ENCODE measurements at places on chromosomes 1 and 21.

- H3K4me1 ChIP-seq = peaks cover 8% of the 10 kb centered on the region
- H3K36me3 ChIP-seq = peaks cover 4% of the 10 kb centered on the region
- H3K27me3 ChIP-seq = no peaks in the 10 kb centered on the region
Observed at GRCh38 chr1:54904476-54905048, 17.6 kb upstream of the DHCR24 start.

GRCh38 chr1:95407886-95408291 is 173.9 kb downstream of the RWDD3 start:
- no peak overlapping the region for H3K27ac ChIP-seq
- no peaks in the 10 kb centered on the region for H3K36me3 ChIP-seq
- DNase-seq = no peak
- peaks cover 34% of the 10 kb centered on the region for H3K4me1 ChIP-seq

GRCh38 chr1:183685112-183685713 is 32.1 kb upstream of the APOBEC4 start:
- no peak overlapping the region for H3K27ac ChIP-seq
- DNase-seq = peak; percentile 23
- no peaks in the 10 kb centered on the region for H3K36me3 ChIP-seq
- no peak overlapping the region for H3K4me3 ChIP-seq
- H3K4me1 ChIP-seq = peaks cover 2% of the 10 kb centered on the region

DNA sequence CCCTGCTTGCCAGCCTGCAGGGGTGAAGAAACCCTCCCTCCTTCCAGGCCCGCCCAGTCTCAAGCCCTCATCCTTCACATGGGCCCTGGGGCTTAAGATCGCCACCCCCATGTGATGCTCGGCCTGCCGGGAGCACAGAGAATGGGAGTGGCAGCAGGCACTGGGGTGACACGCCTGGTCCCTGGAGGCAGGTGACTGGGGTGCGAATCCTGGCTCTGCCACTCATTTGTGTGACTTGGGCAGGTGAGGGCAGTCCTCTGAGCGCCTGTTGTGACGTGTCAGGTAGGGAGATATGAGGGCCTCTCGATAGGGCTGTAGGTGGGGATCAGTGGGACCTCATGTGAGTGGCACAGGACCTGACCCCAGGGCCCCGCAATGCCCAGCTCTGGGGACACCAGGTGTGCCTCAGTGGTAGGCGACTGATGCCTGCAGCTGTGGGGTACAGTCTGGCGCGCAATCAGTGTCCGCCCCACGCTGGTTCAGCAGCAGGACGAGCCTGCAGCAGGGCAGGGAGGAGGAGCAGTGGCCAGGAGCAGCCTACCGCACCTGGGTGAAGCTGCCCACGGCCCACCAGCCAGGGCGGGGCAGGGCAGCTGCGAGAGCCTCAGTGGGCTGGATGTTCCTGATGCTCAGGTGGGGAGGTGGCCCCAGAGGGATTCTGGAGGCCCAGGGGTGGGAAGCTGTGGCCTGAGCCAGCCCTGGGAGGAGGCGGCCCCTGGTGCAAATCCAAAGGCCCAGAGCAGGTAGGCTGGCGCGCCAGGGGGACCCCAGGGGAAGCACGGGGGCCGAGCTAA is 6.2 kb downstream of the SH2D5 start:
- peaks cover 21% of the 10 kb centered on the region for H3K27me3 ChIP-seq
- no peak overlapping the region for H3K27ac ChIP-seq
- no peaks in the 10 kb centered on the region for H3K4me1 ChIP-seq
- H3K4me3 ChIP-seq = no peak overlapping the region

DNA sequence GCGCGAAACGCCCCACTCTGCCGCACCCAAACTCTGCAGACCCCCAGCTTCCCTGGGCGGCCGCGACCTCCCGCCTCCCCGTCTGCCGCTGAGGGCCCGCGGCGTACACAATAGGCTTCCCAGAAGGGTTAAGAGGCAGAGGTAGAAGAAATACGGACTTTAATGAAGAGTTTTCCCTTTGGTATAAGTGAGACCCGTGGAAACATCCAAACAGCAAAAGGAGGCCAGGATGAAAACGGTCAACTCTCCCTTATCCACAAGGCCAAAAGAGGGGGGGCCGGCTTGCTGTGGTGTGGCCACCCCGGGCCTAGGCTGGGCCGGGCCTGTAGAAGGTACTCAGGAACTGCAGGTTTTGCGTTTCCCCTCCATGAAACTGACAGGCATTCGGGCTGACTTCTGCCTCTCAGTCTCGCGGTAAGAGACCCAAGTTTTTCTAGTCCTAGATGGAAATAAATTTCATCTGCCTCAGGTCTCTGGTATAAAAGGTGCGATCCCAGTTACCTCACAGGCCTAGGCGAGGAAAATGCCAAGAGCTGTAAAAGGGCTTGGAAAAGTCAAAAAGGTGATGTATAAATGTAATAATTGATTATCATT is 671 bp upstream of the PYGO2 start:
- peaks cover 41% of the 10 kb centered on the region for H3K36me3 ChIP-seq
- H3K4me3 ChIP-seq = peak overlapping the region; percentile 86
- H3K27ac ChIP-seq = peak overlapping the region; percentile 89
- H3K4me1 ChIP-seq = peaks cover 59% of the 10 kb centered on the region
- DNase-seq = no peak

- no peaks in the 10 kb centered on the region for H3K36me3 ChIP-seq
- no peak overlapping the region for H3K4me3 ChIP-seq
- DNase-seq = no peak
- no peak overlapping the region for H3K27ac ChIP-seq
- H3K4me1 ChIP-seq = no peaks in the 10 kb centered on the region
Observed at GRCh38 chr1:103576065-103576464, 4.7 kb downstream of the AMY2B start.

GRCh38 chr1:171206204-171206977 is 21.3 kb downstream of the FMO2 start:
- H3K4me3 ChIP-seq = no peak overlapping the region
- H3K36me3 ChIP-seq = no peaks in the 10 kb centered on the region
- no peak for DNase-seq
- peaks cover 4% of the 10 kb centered on the region for H3K4me1 ChIP-seq
- H3K27ac ChIP-seq = no peak overlapping the region

- no peak overlapping the region for H3K27ac ChIP-seq
- H3K27me3 ChIP-seq = peaks cover 11% of the 10 kb centered on the region
- H3K4me1 ChIP-seq = peaks cover 28% of the 10 kb centered on the region
- H3K4me3 ChIP-seq = no peak overlapping the region
Observed at GRCh38 chr1:203131548-203132200, 4.1 kb downstream of the ADORA1 start.
